ENCODE measurements at places on chromosomes 6 and 20.

- no peak for DNase-seq
Measured at GRCh38 chr20:17758010-17758409, 58.2 kb downstream of the BANF2 start.

DNA sequence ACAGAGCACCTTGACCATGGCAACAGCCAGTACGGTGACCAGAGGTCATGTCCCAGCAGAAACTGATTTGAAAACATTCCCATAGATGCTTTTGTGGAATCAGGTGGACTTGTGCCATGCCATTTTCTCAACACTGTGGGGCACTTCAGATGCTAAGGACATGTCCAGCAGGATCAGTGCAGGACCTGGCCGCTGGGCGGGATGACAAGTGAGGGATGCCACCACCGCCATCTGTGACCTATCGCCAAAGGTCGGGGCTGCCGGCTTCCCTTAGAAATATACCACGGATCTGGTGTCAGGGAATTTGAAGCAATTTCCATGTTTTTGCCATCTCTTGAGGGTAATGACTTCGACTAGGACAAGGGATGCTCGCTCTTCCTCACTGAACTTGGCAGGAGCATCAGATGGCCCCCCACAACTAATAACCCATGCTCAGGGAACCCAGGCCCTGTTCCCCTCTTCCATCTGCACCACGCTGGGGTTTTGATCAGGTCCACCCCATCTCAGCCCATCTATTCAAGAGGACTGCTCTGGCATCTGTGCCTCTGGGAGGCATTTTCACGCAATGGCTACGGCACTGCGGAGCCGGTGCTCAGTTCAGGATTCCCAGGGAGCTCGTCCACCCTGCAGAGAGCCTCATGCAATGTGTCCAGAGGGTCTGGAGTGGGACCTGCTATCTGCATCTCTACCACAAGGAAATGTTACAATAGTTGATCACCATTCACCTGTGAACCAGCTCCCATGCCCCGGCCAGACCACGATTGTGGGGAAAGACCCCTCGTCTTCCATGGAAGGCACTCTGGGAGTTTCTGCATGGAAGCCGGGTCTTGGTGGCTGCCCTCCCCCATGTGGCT lies 302.6 kb downstream of the TAF4 start:
- no peak for DNase-seq

- no peak for DNase-seq
Measured at GRCh38 chr20:47455133-47456040, 46.3 kb upstream of the NCOA3 start.

DNA sequence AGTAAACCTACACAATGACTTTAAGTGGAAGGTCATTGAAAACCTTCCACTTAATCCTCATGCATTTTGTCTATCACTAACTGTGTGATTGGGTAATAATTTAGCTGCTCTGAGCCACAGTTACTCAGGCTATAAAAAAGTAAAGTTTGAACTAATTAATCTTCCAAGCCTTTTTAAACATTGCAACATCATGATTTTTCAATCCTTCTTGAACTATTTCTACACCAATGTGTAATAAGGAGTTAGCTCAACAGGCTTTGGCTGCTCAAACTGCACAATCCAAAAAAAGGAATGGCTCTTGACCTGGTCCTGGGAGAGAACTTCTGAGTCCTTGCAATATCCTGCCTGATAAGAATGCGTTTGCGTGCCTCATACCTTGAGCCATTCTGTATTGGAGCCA lies 34.8 kb upstream of the FILIP1 start:
- no peak for DNase-seq

DNA sequence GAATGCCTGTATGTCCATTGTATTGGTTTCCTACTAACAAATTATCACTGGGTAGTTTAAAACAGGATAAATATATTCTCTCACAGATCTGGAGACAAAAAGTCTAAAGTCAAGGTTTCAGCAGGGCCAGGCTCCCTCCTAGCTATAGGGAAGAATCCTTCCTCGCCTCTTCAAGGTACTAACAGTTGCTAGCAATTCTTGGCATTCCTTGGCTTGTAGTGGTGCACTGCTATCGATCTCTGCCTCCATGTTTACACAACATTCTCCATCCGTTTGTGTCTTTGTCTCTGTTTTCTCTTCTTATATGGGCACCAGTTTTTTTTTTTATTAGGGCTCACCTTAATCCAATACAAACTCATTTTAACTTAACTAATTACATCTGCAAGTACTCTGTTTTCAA lies 48.9 kb downstream of the OR2B6 start:
- DNase-seq, result no peak

DNA sequence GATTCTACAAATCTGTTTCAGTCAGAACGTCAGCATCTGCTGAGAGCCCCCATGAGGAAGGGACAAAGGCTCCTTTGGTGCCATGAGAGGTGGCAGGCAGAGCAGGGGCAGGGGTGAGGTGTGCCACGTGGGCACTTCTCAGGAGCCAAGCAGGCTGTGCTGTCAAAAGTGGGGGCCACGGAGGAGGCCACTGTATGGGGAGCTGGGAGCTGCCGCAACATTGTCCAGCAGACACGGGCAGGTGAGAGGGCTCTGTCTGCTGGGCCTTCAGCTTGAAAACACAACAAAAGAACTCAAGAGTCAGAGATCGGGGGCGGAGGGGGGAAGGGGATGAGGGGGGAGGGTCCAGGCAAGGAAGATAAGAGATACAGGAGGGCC lies 21.6 kb upstream of the FOXP4 start:
- DNase-seq, result no peak

All from amniotic stem cell (primary cell).